ENCODE measurements at places on chromosomes 4 and X. TPM values are rescaled to one million over a fixed set of nuclear protein-coding genes. Genes with fewer than 3 reads are reported as not detected.

BANK1 gene
- polyA plus RNA-seq = 7.5 TPM

GPR173 gene
- 0.96 TPM for polyA plus RNA-seq

TEX13C gene
- not detected for polyA plus RNA-seq

DNA sequence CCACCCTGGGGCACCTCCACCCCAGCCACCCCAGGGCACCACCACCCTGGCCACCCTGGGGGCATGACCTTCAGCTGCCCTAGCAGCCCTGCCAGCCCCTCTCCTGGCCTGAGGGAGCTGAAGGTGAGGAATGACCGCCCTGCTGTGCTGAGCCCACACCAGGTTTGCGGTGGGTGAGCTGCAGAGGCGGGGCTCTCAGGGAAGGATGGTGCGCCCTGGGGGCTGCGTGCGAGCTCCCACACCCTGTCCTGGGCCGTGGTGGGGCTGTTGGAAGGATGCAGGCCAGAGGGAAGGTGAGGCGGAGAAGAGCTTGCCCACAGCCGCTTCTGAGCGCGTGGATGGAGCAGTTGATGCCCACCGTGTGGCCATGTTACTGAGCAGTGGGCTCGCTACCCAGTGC, 17.7 kb downstream of the UVSSA start:
- DNase-seq = no peak

GRCh38 chrX:22165732-22166457, 106.8 kb upstream of the CBLL2 start:
- no peak for DNase-seq

Data from lung (tissue), 17 donors.